ENCODE measurements at places on chromosomes 12 and 14.

- no peak for DNase-seq
These were observed 84.6 kb downstream of the SCFD1 start for GRCh38 chr14:30706704-30707103.

- DNase-seq, result no peak
These were observed 110.7 kb downstream of the ZFC3H1 start for GRCh38 chr12:71552728-71553501.

- no peak for DNase-seq
These were observed 192.3 kb upstream of the GSC start for GRCh38 chr14:94962166-94962575.

DNA sequence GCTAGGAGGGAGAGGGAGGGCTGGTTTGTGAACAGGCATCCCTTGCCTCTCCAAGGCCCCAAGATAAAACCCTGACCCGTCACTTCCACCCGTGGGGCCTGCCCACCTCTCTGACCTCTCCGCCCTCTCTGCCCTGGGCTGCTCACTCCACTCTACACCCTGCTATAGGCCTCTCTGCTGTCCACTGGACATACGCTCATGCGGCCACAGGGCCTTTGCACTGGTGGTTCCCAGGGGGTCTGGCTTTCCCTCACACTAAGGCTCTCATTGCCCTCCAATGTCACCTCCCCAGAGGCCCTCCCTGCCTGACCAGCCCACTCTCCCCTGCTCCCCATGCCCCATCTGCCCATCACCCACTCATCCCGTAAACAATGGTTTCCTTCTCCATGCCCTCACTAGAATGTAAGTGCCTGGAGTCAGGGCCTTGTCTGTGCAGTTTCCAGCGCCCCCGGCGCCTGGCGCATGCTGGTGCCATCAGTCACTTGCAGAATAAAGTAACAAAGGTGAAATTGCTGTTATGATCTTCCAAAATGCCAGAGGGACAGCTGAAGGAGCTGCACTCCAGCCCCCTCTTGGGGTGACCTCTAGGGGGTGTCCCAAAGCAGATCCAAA, 73.6 kb downstream of the RFLNA start:
- DNase-seq, result no peak

DNA sequence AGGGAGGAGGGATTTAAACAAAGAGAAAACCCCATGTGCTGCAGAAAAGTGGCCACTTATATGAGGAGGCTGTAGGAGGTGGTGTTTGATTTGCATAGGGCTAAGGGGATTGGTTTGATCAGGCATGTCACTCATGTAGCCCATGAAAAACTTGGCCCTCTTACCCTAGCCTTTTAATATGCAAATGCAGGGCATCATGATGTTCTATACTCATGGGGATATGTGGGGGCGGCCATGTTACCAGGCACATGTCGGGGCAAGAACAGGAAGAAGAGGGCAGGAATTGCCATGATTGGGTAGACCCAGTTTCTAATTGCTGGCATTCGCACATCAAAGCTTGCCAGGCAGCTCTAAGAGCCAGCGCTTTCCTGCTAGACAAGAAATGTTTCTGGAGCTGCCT, 28.8 kb downstream of the KLRK1 start:
- no peak for DNase-seq

- no peak for DNase-seq
These were observed 18.9 kb downstream of the ARL6IP4 start for GRCh38 chr12:122999196-122999946.

DNA sequence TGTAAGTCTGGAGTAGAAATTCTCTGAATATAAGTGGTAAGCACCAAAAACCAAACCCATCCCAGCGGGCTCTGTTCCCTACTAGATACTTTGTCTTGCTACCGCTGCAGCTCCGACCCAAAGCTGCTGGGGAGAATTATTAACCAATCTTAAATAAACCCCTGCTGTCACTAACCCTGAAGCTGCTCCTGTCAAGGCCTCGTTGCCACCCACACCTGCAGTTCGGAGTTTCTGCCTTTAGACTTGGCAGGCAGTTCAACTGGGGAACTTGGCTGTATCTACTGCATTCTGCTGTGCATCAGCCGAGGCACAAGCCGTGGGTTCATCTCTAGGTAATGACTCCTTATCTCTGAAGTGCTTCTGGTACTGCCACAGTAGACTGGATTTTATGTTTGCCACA, 55.5 kb downstream of the PPM1A start:
- no peak for DNase-seq

DNA sequence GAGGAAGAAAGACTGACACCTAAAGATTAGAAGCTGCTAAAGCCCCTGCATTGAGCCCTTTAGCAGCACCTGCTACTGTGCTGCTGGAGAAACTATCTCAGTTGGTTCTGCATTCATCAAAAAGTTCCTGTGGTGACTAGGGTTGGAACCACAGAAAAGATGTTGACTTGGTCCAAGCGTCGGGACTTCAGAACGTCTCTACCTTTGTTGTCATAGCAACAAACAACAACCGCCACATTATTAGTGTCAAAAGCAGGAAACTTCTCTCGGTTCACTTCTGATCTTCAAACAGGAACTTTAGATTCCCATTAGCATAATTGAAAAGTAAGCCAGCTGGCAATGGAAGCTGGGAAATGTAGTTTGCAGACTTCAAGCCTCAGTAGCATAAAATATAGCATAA, 368.0 kb downstream of the SEC23A start:
- DNase-seq, result no peak

DNA sequence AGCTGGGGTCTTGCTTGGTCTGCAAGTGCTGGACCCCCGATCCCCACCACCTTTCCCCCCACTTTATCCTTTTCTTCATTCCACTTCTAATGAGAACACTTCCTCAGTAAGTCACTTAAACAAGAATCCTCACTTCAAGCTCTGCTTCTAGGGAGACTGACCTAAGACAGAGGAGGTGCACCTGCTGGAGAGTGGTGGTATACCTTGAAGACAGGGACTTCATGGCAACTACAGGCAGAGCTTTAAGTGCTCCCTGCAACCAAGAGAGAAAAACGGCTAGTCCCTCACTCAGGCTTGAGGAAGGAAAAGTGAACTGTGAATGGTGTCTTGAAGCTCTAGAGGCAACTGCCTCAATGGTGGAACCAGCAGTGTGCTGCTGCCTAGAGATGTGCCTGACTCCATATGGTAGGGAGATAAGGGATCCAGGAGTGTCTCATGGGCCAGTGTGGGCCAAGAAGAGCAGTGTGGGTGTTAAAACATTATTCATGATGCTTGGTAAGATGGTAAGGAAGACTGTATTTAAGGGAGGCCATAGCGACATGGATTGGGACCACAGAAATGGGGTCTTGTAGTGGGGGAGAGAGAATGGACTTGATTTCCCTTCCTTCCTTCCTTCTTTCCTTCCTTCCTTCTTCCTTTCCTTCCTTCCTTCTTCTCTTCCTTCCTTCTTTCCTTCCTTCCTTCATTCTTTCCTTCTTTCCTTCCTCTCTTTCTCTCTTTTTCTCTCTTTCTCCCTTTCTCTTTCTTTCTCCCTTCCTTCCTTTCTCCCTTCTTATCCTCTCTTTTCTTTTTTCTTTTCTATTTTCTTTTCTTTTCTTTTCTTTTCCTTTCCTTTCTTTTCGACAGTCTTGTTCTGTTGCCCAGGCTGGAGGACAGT, 96.2 kb upstream of the NAP1L1 start:
- DNase-seq, result no peak

Measured in natural killer cell (primary cell).